ENCODE measurements at places on chromosomes 7 and 10.

- DNase-seq, result no peak
Observed at GRCh38 chr10:99945263-99945662, 64.5 kb downstream of the DNMBP start.

DNA sequence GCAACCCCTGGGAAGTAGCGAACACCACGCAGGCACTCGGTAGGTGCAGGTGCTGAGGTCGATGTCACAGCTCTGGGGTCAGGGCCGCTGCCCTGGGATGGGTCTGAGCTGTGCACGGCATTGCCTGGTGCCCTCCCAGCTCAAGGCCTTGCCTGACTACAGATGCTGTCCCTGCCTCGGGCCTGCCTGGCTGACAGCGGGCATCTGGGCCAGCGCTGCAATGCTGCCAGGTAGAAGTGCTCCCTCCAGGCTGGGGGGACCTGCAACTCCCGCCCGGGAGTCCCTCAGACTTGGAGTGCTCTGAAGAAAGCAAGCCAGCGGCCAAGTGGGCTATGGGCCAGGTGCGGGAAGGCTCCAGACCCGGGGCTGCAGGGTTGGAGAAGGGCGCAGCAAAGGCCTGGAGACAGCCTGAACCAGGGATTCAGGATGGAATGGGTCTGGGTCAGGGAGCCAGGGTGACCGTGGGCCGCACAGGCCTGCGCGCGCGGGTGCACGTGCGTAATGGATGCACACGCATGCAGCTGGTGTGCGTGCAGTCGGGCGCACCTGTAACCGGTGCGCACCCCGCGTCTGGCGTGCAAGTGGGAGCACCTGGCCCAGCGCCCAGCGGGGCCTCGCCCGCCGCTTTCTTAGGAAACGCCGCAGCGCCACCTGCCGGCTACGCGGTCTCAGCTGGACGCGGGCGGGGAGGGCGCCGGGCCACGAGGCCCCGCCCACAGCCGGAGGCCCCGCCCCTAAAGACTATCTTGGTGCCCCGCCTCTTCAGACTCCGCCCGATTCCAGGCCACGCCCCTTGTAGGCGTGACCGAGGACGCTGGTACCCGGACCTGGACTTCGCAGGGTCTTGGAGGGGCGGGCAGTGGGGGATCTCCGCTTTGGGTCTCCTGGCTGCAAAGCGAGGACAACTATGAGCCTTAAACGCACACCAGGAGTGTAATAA is 46.7 kb downstream of the MICALL2 start:
- peak; percentile 88 for DNase-seq

- DNase-seq, result no peak
Observed at GRCh38 chr10:111137587-111137986, 60.8 kb downstream of the ADRA2A start.

- no peak for DNase-seq
Observed at GRCh38 chr10:21090609-21091082, 193.5 kb upstream of the NEBL start.

- no peak for DNase-seq
Observed at GRCh38 chr7:97818066-97818663, 54.0 kb downstream of the ASNS start.

GRCh38 chr10:55400075-55400849 is 599.2 kb upstream of the PCDH15 start:
- DNase-seq, result no peak

Measured in CD4-positive, alpha-beta T cell treated with Interleukin-21 for 1 hour (primary cell).